DMS53 (cell line): ENCODE measurements at places on chromosomes 16 and 17.
A peak's percentile ranks its signal among the peaks of the same experiment; 100 is the strongest.

GRCh38 chr17:66541461-66542128 lies 239.2 kb downstream of the PRKCA start:
- no peak for DNase-seq

GRCh38 chr16:73546341-73546845 lies 498.5 kb upstream of the ZFHX3 start:
- DNase-seq, result no peak

DNA sequence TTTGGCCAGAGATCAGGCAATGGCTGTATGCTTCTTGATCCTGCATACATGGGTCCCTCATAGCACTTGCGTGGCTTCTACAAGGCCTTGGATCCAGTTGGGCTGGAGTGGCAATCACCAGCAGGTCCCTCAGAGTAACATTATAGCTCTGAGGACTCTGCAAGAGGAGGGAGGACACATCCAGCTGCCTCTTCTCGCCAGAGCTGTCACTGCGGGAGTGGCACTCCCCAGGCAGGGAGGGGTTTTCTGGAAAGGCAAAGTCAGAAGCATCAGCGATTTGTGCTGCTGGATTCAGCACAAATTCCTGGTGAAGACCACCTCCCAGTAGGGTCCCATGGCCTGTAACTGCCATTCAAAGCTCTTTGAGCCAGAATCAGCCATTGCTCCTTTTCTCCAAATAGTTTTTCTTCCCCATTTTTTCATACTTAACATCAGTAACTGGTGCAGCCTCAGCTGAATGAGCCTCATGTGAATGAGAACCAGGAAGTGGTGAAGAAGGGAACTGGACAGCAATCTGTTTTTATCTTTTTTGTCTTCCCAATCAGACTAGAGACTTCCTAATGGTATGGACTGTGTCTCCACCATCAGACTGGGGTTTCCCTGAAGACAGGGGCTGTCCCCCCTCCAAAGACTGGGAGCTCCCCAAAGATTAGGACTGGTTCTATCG lies 40.6 kb upstream of the HOXB13 start:
- no peak for DNase-seq

GRCh38 chr16:61228371-61228770 lies 807.9 kb downstream of the CDH8 start:
- no peak for DNase-seq

GRCh38 chr16:85313526-85314301 lies 201.4 kb upstream of the CIBAR2 start:
- DNase-seq, result peak; percentile 37

DNA sequence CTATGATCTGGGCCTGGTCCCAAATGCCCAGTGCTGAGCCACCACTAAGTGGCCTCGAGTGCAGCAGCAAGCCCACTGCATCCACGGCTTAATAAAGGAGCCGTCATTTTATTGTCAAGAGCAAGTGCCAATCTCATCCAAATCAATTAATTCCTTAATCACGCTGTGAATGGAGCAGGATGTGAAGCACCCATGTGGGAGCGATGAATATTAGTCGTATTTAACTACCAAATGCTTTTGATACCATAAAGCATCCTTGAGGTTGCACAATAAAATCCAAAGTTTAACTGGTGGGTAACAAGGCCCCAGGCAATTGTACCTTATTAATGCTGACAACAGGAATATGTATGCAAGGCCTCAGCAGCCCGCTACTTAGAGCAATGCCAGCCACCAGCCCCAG lies 226.0 kb upstream of the C16orf82 start:
- no peak for DNase-seq

DNA sequence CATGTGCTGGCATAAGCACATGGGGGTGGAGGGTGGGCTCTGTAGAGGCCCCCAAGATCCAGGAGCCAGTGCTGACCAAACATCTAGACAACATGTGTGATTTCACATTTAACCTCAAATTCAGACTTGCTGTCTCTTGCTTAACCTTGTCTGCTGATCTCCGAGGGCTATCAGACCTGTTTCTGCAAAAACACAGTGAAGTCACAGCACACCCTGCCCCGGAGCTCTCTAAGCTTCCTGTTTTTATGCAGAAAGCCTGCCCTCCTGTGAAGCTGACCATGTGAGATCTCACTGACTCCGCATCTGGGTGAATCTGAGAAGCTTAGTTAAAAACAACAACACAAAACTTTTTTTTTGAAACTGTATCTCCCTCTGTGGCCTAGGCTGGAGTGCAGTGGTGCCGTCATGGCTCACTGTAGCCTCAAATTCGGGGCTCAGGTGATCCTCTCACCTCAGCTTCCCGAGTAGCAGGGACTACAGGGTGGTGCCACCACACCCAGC lies 6.6 kb upstream of the DPEP2 start:
- DNase-seq, result no peak

DNA sequence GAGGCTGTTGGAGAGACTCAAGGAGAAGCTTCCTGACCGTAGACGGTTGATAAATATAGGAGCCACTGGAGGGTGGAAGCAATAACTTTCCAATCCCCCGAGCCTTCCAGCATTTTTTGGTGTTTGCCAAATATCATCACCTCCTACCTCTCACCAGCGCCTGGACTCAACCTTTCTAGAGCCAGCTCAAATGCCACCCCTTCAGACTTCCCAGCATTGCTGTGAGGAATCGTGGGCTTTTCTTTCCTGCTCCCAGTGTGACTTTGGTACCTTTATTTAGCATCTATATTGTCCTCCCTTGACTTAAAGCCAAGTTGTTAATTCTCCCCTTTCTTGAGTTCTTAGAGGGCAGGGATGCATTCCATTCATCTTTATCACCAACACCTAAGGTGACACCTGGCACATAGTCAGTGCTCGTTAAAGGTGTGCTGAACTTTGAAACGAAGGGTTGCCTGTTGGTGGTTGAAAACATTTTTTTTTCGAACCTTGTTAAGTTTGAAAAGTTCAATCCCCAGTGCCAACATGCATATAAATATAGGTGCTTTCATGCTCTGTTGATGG lies 35.3 kb upstream of the CCR7 start:
- no peak for DNase-seq

DNA sequence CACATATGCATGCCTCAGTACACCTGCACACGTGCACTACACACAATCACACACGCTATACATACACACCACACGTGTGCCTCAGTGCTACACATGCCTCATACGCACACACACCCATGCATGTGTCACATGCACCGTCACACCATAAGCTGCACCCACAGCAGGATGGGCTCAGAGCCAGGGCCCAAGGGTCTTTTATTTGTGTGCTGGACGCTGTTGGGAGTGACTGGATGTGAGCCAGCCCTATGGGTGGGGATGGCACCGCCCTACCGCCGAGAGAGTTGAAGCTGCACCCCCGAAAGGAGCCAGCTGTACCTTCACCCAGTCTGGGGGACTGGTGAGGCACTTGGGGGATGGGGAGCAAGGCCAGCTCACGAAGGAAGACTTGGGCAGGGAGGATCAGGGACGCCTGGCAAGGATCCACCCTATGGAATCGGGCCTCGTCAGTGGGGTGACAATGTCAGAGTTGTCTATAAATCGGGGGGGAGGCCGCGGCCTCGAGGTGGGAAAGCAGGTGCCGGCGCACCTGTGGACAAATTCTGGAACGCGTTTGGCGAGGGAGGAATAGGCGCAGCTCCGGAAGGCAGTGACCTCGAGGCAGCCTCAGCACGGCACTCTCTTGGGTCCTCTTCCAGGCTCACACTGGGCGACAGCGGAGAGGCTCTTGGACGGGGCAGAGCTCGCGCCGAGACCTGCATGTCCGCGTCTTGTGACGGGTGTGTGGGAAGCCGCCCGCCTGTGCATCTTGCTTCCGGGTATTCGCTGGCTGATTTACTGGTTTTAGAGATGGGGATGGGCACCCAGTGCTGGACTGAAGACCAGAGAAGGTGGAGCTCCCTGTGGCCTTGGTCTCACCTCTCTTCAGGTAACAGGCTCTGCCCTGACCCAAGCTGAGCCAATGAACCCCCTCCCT lies 7.3 kb downstream of the RGS11 start:
- DNase-seq, result peak; percentile 58

GRCh38 chr17:79650283-79650682 lies 39.4 kb upstream of the RBFOX3 start:
- DNase-seq, result no peak

- peak; percentile 69 for DNase-seq
Measured at GRCh38 chr17:76644995-76645394, 1.4 kb upstream of the ST6GALNAC1 start.

- DNase-seq, result no peak
Measured at GRCh38 chr16:81533175-81533507, 88.5 kb downstream of the CMIP start.

- DNase-seq, result no peak
Measured at GRCh38 chr17:81999587-81999975, 22.2 kb downstream of the ASPSCR1 start.

GRCh38 chr17:34542700-34543336 lies 36.6 kb upstream of the TMEM132E start:
- DNase-seq, result peak; percentile 2
